ENCODE measurements at places on chromosomes 3 and 15.
A peak's percentile ranks its signal among the peaks of the same experiment; 100 is the strongest.

- DNase-seq: no peak
Measured at GRCh38 chr3:10557250-10557649, 51.9 kb upstream of the ATP2B2 start.

GRCh38 chr3:59609657-59610348 lies 560.0 kb upstream of the CFAP20DC start:
- DNase-seq: no peak

- no peak for DNase-seq
Measured at GRCh38 chr3:71759401-71759800, 5.7 kb downstream of the GPR27 start.

DNA sequence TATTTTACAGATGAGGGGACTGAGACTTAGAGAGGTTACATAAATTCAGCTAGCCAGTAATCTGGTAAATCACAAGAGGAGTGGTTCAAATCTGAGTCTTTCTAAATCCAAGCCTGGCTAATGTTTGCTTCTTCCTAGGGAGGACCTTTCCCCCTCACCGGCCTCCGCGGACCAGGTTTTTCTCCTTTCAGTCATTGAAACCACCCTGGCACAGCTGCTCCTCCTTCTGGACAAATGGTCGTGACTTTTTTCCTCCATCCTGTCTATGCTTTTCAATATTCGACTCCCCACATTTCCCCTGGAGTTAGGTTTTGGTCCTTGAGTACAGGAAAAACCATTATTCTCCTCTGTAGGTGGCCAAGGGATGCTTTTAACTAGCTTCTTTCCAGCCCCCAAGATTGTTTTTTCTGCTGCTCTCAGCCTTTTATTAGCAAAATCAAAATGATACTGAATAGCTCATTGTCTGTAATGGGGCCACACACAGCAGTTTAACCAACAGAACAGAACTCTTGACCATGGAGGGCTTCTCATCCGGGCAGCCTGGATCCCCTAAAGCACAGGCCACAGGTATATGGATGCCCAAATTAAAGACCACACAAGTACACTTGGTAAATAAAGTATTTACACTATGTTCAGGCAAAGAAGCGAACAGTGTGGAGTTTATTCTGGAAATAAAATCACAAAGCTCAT lies 85.9 kb upstream of the KLHL25 start:
- no peak for DNase-seq

DNA sequence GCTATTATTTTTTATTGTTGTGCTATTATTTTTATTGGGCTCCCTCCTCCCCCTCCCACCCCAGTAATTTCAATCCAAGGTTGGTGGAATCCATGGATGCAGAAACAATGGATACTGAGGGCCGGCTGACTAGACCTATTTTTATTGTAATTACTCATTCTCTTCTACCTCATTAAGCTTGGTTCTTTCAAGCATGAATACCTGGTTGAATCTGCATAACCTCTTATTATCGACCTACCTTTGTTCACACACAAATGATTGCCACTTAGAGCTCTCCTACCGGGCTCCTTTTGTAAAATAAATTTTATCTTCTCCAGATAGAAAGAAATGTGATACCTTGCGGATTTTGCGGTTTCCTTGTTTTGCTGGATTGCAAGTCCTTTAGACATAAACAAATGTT lies 31.6 kb downstream of the BTD start:
- DNase-seq: no peak

DNA sequence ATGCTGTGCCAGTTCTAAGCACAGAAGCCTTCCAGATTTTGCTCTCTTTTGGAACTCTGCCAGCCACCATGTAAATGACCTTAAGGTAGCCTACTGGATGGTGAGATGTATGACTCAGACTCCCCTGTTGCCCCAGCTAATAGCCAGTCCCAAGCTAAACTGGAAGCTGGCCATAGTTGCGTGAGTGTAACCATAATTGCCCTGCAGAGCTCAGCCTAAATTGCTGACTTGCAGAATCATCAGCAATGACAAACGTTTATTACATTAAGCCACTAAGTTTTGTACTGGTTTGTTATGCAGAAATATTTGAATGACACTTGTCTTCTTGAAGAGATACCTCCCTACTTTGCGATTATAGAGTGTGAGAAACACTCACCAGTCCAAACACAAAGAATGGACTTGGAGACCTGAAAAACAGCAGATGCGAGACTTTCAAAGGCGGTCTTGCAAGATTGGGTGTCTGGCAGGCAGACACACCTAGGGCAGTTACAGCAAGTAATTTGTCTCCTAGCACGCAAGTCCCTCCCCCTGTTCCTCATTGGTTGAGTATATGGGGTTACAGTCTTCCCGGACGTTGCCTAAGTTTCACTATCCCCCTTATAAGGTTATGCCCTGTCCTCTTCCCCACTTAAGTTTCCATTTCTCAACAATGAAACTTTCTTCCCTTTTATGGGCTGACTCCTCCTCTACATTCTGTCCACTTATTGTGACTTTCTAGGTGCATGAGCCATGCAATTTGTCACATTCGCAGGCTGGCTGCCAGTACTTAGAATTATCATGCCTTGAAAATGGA lies 83.6 kb upstream of the XCR1 start:
- no peak for DNase-seq

DNA sequence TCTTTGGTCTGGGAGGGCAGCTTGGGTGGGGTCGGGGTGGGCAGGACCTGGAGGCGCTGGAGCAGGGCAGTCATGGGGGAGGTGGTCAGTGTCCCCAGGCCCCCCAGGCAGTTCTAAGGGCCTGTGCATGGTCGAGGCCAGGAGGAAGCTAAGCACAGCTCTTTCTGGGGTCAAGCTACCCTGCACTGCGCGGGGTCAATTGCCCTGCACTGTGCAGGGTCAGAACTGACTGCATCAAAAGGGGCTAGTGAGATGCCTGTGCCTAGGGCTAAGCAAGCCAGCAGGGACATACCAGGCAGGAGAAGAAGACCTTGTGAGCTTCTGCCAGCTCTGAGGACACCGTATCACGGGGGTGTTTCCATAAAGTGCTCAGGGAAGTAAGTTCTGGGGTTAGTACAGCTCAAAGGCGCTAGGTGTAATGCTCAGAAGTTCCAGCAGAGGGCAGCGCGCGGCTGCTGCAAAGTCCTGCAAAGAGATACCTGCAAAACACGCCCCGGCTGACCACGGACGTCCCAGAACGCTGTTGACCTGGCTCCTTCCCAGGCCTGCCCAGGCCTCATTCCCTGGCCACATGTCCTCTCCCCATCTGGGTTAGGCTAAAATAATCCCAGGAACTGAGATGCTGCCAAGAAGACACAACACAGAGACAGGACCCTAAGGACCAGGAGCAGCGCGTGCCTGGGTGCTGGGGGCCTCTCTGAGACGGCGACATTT lies 18.8 kb upstream of the IQSEC1 start:
- peak; percentile 22 for DNase-seq

- no peak for DNase-seq
Measured at GRCh38 chr3:117346901-117347300, 637.3 kb downstream of the TUSC7 start.

DNA sequence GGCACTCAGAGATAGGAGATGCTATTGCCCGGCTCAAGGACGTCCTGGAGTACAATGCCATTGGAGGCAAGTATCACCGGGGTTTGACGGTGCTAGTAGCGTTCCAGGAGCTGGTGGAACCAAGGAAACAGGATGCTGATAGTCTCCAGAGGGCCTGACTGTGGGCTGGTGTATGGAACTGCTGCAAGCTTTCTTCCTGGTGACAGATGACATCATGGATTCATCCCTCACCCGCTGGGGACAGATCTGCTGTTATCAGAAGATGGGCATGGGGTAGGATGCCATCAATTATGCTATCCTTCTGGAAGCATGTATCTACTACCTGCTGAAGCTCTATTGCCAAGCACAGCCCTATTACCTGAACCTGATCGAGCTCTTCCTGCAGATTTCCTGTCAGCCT lies 26.4 kb downstream of the BCL2A1 start:
- no peak for DNase-seq

- DNase-seq: no peak
Measured at GRCh38 chr3:134085034-134085775, 55.5 kb upstream of the SLCO2A1 start.

DNA sequence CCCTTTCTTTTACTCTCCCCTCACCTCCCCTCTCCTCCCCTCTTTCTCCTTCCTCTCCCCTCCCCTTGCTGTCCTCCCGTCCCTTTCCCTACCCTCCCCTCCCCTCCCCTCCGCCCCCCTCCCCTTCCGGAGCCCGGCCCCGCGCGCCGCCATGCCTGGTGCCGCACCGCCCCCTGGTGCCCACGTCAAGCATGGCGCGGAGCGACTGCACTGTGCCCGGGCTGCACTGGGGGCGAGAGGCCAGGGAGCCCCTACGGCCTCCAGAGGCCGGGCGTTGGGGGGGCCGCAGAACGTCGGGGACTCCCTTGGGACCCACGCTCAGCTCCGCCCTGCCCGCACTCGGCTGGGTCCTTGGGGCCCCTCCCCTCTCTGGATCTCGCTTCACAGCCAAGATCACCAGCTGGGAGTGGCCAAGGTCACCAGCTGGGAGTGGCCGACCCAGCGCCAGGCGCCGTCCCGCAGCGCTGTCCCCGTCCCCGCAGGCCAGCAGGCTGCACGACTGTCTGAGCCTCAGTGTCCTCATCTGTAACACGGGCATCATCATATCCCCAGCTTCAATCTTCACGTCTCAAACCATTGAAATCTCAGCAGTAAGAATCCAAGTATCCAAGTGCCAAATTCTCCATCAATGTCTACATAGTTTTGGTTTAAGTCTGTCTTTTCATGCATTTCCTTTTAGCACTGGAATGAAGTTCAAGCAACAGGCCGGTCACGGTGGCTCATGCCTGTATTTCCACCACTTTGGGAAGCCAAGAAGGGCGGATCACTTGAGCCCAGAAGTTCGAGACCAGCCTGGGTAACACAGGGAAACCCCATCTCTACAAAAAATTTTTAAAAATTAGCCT lies 42.5 kb downstream of the TPRA1 start:
- no peak for DNase-seq

- no peak for DNase-seq
Measured at GRCh38 chr3:46423588-46423987, 16.5 kb downstream of the CCRL2 start.

DNA sequence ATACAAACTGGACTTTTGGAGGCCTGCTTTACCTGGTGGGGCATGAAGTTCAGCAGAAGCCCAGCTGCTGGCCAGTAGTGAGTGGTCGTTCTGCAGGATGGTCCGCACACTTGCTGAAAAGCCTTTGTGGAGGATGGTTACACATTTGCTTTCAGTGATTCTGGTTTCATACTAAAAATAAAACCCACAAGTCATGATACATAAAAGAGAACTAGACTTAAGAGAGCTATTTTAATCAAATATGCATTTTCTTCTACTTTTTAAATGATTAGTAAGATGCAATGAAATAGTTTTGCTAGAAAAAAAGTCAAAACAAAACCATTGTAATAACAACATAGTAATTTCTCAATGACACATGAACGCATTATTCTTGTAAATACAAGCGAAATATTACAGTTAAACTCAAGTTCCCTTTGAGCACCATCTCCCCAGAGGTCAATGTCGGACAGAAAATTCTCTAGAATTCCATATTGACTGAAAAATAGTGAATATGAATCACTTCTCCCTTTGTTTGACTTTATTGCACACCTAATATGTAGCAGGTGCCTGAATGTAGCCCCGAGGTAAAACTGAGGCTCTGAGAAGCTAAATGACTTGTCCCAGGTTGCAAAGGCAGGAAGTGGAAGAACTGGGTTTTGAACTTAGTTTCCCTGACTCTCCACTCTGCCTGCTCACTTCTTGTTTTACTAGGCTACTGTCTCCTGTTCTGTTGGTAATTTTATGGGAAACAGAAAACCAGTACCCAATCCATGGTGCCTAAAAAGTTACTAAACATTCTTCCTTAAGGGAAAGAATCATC lies 8.3 kb downstream of the IL5RA start:
- no peak for DNase-seq

GRCh38 chr3:50448752-50449539 lies 54.5 kb downstream of the CACNA2D2 start:
- DNase-seq: no peak

DNA sequence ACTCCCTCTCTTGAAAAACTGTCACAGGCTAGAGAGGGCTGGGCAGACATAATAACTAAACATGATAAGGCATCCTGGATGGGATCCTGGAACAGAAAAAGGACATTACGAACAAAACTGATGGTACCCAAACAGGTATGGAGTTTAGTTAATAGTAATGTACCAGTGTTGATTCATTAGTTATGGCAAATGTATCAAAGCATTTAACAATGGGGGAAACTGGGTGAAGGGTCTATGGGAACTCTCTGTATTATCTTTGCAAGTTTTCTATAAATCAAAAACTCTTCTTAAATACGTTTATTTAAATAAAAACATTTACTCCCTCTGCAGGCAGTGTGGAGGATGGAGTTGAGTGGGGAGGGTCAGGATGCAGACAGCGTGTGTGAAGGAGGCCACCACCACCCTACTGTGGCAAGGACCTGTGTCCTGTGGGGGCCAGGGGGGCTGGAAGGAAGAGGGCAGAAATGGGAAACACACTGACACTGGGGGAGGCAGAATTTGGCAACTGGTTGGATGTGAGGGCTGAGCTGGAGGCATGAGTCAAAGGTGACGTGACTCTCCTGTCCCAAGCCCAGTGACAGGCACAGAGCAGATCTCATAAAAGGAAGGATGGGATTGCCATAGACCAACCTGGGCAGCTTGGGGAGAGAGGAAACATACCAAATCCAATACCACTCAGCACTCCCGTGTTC lies 59.6 kb upstream of the ITGA11 start:
- no peak for DNase-seq

GRCh38 chr3:102536456-102536855 lies 101.6 kb downstream of the ZPLD1 start:
- no peak for DNase-seq

DNA sequence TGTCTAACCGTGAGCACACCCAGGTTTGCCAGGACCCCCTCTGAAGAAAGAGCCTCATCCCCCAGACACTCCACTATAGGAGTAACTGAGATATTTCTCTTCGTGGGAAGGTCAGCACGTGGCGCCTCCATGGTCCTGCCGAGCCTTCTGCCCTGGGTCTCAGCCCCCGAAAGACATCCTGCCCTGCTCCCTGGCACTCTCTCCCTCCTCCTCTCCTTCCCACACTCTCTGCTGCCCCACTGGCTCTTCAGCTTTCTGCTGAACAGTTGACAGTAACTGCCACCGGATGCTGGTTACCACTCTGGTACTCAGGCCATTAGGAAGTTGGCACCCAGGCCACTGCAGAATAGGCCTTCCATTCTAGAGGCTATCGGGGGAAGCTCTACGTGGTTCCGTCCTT lies 185.2 kb downstream of the UACA start:
- no peak for DNase-seq

DNA sequence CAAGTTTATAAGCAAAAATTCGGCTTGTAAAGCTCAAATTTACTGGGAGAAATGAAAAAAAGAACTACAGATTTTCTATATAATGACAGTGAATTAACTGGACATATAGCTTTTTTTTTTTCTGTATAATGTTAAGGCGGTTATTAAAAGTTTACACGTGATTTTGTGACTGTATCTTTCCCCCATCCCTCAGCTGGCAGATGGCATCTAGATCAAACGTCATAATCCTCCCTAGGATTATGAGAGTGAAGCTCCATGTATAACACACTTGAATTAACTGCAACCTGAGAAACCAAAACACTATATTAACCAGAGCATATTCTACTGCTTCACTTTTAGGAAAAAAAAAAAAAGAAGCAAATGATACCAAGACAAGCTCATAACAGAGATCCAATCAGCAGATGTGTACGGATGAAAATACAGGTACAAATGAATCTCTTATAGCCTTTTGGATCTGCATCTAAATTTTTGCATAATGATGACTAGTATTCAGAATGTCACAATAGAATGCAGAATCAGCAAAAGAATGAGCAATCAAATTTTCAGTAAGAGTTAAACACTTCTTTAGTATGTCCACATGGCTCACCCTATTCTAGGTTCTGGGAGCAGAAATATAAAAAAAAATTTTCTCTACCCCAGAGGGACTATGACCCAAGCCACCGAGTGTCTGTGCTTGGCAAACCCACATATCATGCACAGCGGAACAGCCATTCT lies 12.4 kb downstream of the MOBP start:
- DNase-seq: no peak
